ENCODE measurements at places on chromosomes 5 and 9.
A peak's percentile ranks its signal among the peaks of the same experiment; 100 is the strongest.

- no peak for DNase-seq
Measured at GRCh38 chr5:180334751-180335613, 18.2 kb downstream of the GFPT2 start.

DNA sequence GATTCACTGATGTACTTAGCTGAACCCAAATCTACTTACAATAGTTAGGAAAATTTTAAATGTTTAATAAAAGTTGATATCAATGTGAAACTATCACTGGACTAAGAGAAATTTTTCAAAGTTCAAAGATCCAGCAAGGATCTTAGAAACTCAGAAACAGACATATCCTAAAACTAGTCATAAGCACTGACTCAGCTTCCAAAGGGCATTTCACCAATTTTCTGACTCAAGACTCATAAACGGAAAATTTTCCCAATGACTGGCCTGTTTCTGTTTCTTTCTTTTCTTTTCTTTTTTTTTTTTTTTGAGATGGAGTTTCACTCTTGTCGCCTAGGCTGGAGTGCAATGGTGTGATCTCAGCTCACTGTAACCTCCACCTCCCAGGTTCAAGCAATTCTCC is 66.6 kb downstream of the CDC14B start:
- no peak for DNase-seq

DNA sequence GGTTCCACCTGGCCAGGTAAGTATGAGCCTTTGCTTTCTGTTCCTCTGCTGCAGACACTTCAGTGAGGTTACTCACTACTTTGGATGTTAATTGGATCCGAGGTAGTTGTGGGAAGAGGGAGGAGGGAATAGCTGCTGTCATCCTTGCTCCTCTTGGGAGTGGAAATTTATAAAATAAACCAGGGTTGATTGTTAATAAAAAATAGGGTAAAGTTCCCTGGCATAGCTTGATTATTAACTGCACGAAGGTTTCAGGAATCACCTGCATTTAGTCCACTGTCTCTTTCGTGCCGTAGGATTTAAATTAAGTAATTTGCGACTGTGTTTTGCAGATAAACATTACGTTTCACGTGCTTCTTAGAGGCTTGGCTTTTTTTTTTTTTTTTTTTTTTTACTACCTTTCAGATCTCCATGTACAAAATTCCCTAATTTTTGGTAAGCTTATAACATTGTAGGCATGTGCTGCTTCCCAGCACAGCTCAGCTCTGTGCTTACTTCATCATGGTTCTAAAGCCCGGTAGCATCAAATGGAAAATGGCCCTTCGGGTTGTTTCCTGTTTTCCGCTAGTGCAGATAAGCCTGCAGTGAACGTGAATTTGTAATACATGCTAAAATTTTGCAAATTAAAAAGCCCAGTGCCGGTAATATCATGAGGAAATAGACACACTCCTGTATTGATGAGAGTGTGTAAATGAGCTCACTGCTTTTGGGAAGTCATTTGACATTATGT is 26.9 kb upstream of the LTC4S start:
- DNase-seq = no peak

- peak; percentile 25 for DNase-seq
Measured at GRCh38 chr9:109010746-109011145, 2.6 kb downstream of the CTNNAL1 start.

DNA sequence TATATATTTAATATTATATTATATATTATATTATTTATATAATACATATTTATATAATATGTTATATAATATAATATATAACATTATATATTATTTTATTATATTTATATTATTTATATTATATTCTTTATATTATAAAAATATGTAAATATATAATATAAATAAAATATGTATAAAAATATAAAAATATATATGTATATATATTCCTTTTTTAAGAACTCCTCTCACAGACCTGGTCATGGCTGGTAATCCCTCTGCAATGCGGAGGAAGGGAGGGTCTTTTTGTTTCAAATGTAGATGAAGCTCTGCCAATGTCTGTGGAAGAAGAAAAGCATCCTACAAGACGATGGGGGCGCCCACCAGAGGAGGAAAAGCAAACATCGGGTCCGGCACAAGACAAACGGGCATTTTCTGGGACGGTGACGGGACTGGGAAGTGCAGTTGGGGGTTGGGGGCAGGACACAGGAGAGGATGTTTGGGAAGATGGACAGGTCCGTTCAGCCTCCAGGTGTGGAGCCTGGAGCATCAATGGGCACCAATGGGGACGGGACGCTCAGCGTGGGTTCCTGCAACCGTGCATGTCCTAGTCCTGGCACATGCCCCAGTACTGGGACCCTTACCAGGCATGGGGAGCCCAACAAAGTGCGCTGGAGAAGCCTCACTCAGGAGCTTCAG is 194.0 kb downstream of the IRX1 start:
- no peak for DNase-seq

DNA sequence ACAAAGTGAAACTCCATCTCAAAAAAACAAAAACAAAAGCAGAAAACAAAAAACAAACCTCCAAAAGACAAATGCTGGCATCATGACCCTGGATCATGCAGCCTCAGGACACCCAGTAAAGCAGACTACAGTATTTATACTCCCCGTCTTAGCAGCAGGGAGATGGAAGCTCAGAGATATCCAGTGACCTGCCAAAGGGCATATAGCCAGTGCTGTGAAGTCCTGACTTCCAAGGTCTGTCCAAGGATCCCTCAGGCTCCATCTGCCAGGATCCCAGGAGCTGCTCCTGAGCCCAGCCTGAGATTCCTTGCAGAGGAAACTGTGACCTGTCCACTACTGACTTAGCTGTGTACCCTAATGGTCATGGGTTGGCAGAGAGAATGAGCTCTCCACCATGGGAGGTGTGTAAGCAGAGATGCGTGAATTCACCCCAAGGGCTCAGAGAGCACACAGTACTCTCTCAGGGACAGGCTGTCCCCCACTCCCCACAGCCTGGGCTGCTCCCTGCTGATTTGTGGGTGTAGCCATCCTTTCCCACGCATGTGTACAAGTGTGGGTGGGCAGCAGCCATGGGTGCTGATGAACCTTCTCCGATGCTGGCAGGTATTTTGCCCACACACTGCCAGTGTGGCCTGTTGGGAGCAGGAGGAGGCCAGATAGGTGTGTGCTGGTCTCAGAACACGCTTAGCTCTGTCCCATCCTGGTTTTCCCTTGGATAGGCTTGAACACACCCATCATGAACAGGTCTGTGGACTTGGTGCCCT is 2.1 kb upstream of the WNK2 start:
- DNase-seq = no peak

DNA sequence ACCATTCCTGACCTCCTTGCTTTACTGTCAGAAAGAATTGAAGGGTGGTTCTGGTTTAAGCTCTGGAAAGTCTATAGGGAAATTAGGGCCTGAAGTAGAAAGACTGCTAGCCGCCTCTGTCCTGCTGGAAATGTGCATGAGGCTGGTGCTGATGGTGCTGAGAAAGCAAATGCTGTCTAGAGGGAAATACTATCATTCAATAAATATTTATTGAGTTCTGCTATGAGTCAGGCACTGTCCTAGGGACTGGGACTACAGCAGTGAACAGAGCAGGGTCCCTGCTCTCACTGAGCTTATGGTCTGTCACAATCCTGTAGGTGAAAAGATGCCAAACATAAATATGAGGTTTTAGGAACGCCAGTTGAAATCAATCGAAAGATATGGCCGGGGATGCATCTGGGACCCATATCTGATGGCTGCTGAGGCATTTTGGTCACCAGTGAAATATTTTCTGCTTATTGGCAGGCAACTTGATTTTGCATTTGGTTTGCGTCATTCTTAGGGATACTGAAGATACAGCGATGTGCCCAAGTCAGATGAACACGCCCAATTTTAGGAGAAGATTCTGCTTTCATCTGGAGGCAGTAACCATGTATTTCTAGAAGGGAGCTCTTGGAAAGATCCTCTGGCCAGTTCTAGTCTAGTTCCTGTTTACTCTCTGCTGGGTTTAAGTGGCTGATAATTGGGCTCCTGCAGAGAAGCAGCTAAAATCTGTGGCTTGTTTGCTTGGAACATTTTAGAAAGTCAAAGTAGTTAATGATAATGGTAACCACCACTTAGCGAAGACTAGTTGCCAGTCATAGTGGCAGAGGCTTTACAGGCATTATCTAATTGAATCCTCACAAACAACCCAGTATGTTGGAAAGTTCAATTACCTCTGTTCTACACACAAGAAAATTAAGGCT is 73.3 kb downstream of the INSYN2B start:
- no peak for DNase-seq

DNA sequence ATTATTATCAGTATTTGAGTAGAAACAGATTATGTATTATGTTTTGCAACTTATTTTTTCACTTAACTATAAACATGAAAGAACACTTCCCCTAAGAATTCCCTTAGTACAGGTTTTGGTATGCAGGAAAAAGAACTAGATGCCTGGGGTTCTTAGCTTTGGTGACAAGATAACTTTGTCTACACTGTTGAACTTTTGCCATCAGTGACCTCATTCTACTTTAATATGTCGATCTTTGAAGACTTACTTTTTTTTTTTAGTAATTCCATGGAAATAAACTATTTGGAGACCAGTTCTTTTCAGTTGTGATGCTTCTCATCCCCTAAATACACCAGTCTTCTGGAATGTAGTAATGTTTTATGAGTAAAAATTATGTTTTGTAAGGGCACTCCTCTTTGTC is 34.3 kb downstream of the ZNF462 start:
- no peak for DNase-seq

GRCh38 chr5:11683666-11684065 is 220.6 kb downstream of the CTNND2 start:
- DNase-seq = no peak

- DNase-seq = no peak
Measured at GRCh38 chr9:75168270-75169178, 80.2 kb downstream of the OSTF1 start.

Data from stimulated activated CD4-positive, alpha-beta T cell treated with anti-CD3 and anti-CD28 coated beads, Interleukin-1b, Interleukin-23, amount 100 ng/mL, for 1 hour (primary cell).